Globus pallidus (tissue), 1 donor: ENCODE measurements at places on chromosomes 6 and 20.

GRCh38 chr20:50578778-50579165 lies 68.6 kb downstream of the PTPN1 start:
- DNase-seq, result no peak

- DNase-seq, result no peak
Measured at GRCh38 chr6:22764496-22764895, 195.1 kb downstream of the HDGFL1 start.

DNA sequence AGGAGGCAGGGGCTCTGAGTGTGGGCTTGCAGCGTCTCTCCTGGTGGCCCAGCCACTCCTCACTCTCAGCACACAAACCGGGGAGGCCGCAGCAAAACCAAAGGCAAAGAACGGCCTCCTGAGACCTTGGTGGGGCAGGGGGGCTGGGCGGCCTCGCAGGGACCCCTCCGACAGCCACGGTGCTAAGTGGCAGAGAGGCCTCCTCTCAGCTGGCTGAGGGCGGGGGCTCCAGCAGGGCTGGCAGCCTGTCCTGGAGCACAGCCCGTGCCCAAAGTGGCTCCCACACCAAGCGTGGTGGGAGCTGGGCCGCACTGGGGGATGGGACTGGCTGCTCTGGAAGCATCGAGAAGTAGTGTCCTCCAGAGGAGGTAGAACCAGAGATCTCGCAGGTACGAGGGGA lies 334.4 kb downstream of the QKI start:
- DNase-seq, result no peak

DNA sequence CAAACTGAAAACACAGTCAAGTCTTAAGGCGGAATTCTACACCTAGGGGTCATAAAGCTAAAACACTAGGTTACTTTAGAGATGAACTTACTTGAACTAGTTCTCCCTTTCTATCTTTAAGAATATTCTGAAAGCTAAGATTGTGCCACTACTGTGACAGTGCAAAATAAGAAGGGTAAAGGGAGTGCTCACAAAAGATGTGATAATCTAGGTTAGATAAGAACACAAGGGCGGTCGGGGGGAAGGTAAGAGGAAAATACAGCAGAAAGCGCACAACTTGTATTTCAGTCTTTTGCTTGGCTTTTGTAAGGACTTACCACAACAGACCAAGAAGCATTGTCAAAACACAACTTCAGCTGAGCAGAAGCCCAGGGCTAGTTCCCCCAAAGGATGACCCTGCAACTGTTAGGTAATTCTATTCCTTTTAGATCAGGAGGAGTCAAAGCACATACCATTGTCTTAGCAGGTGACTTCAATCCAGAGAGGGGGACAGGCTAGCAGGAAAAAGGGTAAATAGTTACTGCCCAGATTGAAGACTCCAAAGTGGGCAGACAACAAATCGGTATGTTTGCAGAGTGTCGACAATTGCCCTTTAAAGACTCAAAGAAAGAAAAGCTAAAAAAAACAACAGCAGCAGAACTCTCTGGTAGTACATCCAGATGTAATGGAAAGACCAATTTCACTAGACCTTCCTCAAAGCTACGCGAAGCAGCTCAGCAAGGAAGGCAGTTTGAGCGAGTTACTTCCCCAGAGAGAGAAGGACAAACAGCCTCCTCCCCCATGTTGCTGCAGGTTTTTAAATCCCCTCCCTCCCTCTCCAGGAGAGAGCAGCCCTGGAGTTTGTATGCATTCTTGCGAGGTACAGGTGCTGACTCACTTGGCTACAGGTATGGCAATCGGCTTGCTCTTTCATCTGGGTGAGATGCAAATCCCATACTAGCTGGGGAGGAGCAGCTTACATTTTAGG lies 59.0 kb downstream of the RIPOR2 start:
- DNase-seq, result no peak

DNA sequence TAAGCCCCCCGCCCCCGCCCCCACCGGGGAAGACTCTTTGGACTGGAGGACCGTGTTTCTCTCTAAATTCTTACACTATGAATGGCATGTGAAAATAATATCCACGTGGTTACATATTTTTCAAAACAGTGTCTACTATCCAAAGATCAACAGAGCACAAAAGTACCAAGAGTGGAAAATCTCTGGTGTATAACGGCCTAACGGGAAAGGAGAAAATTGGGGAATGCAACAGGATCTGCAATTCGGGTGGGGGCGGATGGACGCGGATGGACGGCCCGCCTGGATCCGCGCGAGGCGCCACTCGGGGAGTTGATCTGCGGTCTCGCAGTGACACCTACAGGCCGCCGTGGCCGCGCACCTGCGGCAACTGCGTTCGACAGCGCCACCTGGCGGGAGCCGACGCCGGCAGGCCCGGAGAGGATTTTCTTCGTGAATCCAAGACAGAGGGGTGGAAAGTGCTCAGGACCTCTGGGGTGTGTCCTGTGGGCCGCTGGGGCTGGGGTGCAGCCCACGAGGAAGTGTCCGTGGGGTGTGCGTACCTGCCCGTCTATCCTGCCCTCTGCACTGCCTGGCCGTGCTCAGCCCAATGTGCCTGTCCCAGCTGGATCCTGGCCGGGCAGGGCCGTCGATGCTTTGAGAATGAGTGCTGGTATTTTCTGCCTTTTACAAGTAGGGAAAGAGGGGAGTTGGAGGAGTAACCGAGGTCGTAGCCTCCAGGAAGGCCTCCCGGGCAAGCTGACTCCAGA lies 18.6 kb downstream of the ANKRD60 start:
- DNase-seq, result peak; percentile 55

DNA sequence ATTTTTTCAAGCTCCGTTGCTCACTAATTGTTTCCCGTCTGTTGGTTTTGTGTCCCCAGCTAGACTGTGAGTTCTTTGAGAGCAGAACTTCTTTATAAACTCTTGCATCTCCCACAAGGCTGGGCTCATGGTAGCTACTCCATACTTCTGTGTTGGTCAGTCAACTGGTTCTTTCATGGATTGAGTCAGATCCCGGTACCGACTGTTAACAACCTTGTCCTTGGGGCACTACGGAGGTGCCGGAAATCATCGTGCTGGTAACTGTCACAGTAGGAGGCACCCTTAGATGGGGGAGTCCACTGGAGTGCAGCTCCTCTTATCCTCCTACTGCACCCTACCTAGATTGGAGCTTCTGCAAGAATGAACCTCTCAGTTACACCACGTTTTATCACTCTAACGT lies 8.6 kb upstream of the STX16 start:
- DNase-seq, result no peak

GRCh38 chr20:38157635-38158495 lies 7.2 kb downstream of the TGM2 start:
- no peak for DNase-seq

DNA sequence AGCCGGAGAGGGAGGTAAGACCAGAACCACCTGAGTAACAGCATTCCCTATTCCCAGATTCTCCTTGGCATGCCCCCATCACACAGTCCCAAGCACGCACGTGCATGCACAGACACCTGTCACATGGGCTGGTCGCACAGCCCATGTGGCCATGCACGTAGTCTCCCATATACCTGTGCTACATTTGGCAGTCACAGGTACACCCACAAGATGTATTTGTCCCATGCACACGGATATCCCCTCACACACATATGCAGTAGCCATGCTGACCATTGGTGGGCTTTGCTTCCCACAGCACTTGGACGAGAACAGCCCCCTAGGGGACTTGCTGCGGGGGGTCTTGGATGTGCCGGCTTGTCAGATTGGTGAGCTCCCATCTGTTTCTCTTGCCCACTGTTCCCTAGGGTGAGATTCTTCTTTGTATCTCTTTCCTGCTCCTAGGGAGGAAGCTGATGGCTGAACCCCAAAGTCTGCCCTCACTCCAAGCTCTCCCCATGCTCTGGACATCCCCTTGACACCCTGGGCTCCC lies 31.9 kb downstream of the PLCG1 start:
- no peak for DNase-seq

DNA sequence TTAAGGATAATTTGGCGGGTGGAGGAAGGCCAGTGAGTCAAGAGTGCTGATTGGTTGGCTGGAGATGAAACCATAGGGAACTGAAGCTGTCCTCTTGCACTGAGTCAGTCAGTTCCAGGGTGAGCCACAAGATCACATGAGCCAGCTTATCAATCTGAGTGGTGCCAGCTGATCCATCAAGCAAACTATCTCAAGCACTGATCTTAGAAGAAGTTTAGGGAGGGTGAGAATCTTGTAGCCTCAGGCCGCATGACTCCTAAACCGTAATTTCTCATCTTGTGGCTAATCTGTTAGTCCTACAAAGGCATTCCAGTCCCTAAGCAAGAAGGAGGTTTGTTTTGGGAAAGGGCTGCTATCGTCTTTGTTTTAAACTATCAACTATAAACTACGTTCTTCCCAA lies 954.3 kb downstream of the KIF16B start:
- no peak for DNase-seq

GRCh38 chr6:42394881-42395620 lies 56.7 kb downstream of the TRERF1 start:
- peak; percentile 24 for DNase-seq

DNA sequence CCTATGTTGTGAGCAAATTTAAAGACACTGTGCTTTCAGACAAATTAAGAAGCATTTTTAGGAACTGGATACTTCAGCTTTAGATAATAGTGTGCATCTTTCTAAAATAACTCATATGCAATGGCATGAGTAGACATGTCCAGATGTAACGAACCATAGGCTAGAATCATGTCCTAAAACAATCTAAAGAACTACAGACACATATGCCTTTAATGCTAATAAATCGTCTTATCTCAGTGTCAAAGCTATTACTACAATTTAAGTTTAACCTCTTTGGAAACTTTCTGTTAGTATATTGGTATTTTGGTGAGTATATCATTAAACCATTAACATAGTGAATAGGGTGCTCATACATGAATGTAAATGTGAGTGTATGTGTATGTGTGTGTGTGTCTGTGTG lies 908.5 kb upstream of the FLRT3 start:
- DNase-seq, result no peak

- no peak for DNase-seq
Measured at GRCh38 chr6:53818858-53819609, 24.2 kb downstream of the LRRC1 start.

- DNase-seq, result no peak
Measured at GRCh38 chr6:5747379-5747778, 259.3 kb downstream of the NRN1 start.

DNA sequence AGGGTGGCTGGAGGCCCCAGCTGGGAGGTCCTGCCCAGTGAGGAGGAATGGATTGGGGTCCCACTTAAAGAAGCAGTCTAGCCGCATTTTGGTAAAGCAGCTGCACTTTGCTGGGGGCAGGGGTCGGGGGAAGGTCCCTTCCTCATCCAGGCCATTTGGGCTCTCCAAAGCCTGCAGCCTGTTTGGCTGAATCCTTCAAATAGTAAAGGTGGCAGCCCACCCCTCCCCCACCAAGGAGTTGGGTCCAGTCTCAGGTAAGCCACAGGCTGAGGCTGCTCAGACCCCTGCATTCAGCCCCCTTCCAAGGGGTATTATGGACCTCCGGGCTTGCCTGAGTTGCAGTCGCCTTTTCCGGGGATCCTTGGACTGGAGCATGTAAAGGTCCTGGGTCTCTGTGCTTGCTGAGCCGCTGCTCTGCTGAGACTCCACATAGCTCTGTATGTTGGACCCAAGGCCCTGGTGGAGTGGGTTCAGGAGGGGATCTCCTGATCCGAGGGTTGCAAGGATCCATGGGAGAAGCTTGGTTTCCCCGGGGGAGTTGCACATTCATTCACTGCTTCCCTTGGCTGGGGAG lies 417.4 kb downstream of the KHDRBS2 start:
- DNase-seq, result no peak

- no peak for DNase-seq
Measured at GRCh38 chr6:101226677-101227135, 166.8 kb upstream of the GRIK2 start.

- no peak for DNase-seq
Measured at GRCh38 chr6:98880486-98880885, 46.1 kb downstream of the POU3F2 start.

GRCh38 chr6:81820980-81821379 lies 68.5 kb upstream of the TENT5A start:
- no peak for DNase-seq

- peak; percentile 9 for DNase-seq
Measured at GRCh38 chr6:63307581-63308246, 12.1 kb downstream of the LGSN start.

GRCh38 chr6:14665827-14666724 lies 548.5 kb downstream of the CD83 start:
- no peak for DNase-seq

DNA sequence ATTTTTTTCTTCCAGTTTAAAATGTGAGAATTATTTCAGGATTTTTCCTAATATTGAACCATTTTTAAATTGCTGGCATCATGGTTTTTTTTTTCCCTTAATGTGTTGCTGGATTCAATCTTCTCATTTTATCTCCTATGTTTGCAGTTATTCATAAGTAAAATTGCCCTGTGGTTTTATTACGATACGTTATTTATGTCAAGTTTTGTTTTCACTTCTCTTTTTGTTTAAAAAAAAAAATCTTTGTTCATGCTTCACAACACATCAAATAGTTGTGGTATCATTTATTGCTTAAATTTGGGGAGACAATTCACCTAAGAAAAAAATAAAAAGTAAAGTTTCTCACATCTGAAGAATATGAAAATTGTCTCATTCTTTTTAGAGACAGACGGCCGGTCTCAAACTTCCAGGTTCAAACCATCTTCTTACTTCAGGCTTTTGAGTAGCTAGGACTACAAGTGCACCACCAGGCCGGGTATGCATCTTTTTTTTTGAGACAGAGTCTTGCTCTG lies 239.3 kb upstream of the ID4 start:
- no peak for DNase-seq

- DNase-seq, result no peak
Measured at GRCh38 chr6:91240878-91241603, 654.2 kb upstream of the MAP3K7 start.

GRCh38 chr20:18056174-18057100 lies 1.3 kb downstream of the OVOL2 start:
- DNase-seq, result no peak

GRCh38 chr20:61830241-61830930 lies 235.3 kb downstream of the TAF4 start:
- DNase-seq, result no peak

- DNase-seq, result no peak
Measured at GRCh38 chr20:11337361-11338130, 580.1 kb upstream of the BTBD3 start.

GRCh38 chr20:34403908-34404307 lies 40.8 kb downstream of the ITCH start:
- no peak for DNase-seq

- no peak for DNase-seq
Measured at GRCh38 chr6:85134172-85134571, 315.7 kb upstream of the NT5E start.

DNA sequence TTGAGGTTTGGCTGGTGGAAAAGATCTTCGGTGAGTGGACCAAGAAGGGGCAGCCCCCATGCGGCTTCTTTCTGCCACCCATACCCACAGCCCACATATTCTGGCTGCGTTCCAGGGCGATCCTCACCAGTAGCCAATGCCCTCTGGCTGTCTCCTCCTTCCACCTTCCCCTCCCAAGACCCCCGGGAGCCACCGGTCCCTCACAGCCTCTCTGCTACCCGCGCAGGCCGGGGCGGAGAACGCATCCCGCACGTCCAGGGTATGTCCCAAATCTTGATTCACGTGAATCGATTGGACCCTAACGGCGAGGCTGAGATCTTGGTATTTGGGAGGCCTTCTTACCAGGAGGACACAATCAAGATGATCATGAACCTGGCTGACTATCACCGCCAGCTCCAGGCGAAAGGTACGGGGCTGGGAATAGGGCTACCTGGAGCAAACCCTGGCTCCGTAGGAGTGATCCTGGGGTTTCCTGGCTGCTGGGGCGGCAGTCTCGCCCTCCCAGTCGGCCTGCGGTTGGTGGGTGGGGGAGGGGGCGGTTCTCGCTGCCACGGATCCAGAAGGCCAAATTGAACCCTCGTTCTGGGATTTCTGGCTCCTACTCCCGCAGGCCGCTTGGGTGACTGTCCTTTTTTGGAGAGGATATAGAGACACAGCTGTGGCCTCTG lies 545 bp downstream of the KHDC3L start:
- no peak for DNase-seq
